HT-29 (cell line): ENCODE measurements at places on chromosomes 11 and 22.

DNA sequence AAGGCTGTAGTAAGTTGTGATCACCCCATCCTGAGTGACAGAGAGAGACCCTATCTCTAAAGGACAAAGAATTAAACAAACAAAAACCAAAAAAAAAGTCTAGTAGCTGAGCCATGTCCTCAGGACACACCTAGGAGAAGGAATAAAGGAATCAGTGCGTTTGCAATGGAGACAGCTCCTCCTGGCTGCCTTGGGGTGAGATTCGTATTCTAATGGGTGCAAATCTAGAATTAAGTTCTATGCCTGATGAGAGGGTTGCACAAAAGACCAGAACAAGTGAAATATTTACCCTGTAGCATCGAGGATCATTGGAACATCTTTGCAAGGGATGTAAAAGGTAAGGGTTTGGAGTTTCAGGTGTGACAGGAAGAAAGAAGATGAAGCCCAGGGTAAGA, 70.3 kb upstream of the BMAL1 start:
- DNase-seq = peak; percentile 60

- DNase-seq = no peak
Measured at GRCh38 chr22:30922151-30922611, 46.4 kb downstream of the MORC2 start.

DNA sequence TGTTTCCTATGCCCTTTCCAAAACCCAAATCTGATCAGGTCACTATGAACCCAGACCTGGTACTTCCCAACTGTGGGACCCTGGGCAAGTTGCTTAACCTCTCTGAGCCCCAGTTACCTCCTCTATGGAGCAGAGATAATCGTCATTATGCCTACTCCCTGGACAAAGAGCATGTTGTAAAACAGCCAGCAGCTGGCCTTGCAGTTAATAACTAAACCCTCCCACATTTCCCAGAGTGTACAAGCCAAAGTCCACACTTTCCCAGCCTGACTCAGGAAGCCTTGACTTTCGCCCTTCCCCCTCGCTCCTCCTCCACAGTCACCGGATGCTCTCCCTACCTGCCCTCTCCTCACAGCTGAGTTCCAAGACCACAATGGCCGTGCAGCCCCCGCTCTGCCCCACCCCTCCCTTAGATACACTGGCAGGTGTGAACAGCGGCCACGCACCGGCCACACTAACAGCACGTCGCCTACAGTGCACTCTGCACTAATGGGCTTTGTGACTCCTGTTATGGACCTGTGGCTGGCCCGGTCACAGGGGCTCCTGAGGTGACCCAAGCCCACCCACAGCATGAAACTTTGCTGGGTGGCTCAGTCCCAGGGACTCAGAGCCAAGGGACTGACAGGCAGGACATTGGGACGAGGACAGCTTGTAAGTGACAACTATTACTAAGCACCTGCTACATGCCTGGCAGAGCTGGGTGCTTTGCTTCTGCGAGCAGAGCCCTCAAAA, 15.6 kb upstream of the MFNG start:
- DNase-seq = peak; percentile 96

GRCh38 chr22:24893341-24894070, 53.0 kb downstream of the LHFPL7 start:
- DNase-seq = peak; percentile 4

DNA sequence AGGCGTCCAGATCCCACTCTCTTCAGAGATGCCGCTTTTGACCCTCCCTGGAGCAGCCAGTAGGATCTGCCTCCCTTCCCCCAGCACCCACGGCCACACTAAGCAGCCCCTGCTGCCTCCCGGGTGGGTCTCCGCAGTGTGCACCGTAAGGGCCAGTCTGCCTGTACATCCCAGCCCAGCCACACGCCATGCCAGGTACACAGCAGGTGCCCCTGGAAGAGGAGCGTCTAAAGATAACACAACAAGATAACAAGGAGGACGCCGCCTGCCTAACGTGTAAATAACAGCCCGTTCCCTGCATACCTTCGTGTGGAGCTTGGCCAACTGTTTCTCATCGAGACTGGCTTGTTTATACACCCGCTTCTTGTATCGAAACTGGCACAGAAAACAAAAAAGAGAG, 139.4 kb downstream of the SHANK2 start:
- DNase-seq = no peak

- DNase-seq = no peak
Measured at GRCh38 chr11:227824-228379, 8.2 kb downstream of the SIRT3 start.

DNA sequence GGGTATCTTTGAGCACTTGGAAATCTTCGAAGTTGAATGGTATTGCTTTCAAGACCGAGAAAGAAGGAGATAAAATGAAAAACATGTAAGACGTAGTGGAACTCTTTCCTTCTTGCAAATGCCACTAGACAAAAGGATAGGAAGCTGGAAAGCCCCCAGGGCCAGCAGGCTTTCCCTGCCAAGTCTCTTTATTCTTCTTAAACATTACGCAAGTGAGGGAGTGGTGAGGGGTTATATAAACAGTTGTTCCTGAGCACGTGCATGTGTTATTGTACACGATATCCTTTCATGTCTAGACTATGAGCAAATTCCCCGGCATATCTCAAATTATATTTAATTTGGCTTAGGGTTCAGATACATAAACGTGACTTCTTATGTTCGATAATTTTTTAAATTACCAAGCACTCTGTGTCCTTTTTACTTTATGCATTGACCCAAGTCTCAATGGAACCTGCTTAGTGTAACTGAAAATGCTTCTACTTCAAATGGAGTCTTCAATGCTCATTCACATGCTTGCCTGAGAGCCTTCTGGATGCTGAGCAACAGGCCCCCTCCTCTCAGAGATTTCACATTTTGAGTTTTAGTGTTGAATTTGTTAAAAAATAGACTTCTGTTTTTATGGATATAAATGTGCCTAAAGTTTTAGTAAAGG, 59.0 kb downstream of the PPP2R1B start:
- DNase-seq = no peak

DNA sequence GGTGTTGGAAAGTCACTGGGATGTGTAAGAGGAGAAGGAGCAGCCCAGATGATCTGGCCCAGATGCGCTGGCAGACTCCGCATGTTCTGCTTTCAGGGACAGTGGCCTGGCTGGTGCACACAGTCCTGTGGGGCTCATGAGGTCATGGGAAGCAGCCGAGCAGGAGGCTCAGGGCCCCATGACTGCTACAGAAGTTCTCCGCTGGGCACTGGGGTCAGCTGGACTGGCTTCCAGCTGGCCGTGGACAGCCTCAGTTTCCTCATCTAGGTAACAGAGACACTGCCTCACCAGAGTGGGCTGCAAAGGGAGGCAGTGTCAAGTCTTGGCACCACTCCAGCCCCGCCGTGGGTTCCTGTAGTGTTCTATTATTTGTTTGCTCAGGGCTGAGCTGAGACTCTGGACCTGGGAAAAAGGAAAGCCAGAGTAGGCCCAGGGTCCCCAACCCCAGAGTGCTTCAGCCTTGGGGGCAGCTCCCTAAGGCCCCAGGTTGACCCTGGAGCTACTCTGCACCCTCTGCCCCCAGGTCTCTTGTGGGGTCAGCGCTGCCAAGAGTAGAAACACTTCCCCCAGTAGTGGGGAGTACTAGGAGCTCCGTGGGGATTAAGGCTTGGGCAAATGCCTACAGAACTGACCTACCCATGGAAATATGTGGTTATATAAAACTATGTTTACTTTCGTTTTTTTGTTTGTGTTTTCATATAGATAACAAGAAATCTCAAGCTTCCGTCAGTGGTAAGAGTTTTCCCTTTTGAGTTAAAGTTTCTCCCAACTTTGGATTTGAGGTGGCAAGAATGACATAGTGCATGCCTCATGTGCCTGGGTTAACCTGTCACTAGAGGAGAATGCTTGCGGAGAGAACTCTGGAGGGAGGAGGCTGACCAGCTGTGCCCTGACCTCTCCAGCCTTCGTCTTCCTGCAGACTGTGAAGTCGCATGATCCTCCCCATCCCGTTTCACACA, 45.3 kb downstream of the MED15 start:
- DNase-seq = peak; percentile 28

GRCh38 chr11:93239966-93240365, 42.2 kb upstream of the SLC36A4 start:
- DNase-seq = no peak

DNA sequence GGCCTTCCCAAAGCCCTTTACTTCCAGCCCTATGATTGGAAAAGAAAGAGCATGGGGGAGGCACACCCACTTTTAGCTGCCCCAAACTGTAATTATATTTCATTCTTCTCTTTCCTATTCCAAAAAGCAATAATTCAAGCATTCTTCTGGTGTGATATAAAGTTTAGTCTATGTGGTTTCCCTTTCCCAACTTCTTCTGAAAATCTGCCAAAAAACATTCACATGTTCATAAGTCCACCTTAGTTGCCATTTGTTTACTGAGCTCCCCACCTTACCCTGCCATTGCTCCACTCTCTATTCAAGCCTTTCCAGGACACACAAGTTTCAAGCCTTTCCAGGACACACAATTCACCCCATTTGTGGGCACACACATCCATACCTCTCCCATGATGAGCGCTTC, 111.6 kb upstream of the BMAL1 start:
- DNase-seq = no peak
